ENCODE measurements at places on chromosomes 6 and 20.
A peak's percentile ranks its signal among the peaks of the same experiment; 100 is the strongest.

DNA sequence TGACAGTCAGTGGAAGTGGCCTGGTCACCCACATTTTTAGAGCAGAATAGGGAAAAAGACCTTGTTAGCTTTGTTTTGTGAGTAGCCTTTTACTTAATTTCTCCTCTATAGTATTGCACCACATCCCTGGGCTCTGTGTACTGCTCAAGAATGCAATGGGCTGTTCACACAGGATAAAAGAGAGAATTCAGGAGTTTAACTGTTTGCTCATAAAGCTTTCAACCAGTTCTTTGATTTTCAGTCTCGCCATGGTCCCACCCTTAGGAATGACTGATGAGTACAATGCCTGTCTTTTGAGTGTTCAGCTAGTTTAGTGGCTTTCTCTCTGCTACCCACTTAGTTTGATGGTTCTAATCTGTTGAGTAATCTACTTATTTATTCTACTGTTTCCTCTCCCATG, 129.7 kb downstream of the PLG start:
- no peak for DNase-seq

- no peak for DNase-seq
Measured at GRCh38 chr6:128368213-128368944, 152.0 kb downstream of the PTPRK start.

- DNase-seq, result peak; percentile 17
Measured at GRCh38 chr20:26209171-26209941, 512.7 kb upstream of the ZNF337 start.

GRCh38 chr6:146546443-146547043, 2.9 kb downstream of the RAB32 start:
- no peak for DNase-seq

- no peak for DNase-seq
Measured at GRCh38 chr6:101537753-101538316, 144.3 kb downstream of the GRIK2 start.

GRCh38 chr20:20548527-20549266, 163.7 kb downstream of the RALGAPA2 start:
- DNase-seq, result no peak

DNA sequence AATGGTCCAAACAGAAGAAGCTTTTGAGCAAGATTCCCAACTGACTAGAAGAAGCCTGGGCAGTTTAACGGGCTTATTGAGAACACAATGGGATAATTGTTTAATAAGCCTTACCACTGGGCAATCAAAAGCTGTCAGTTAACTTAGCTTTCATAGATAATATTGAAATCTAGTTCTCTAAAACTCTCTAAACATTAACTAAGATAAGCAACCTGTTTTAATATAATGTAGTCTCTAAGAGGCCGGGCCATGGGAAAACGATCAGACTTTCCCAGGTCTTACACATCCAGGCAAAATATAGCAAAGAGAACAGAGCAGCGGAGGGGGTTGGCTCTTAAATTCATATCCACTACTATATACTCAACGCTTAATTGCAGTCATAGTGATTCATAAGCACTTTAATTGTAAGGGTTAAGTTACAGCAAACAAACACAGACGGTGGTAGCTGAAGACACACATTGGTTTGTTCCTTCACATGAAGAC, 128.0 kb upstream of the FAM83B start:
- DNase-seq, result no peak

- no peak for DNase-seq
Measured at GRCh38 chr6:165404296-165404695, 94.9 kb upstream of the C6orf118 start.
